ENCODE measurements at places on chromosomes 5 and 9. TPM values are rescaled to one million over a fixed set of nuclear protein-coding genes. Genes with fewer than 3 reads are reported as not detected.

The RMI1 gene
- 1.2 TPM for total RNA-seq

The LPAR1 gene
- total RNA-seq: not detected

The SGCD gene
- not detected for total RNA-seq

The LHX6 gene
- total RNA-seq: not detected

The BTNL9 gene
- not detected for total RNA-seq

The MORN5 gene
- not detected for total RNA-seq

The CDC20B gene
- total RNA-seq: not detected

The NMUR2 gene
- not detected for total RNA-seq

The GRXCR2 gene
- not detected for total RNA-seq

The CTXN3 gene
- not detected for total RNA-seq

The RLN2 gene
- 0.47 TPM for total RNA-seq

The OSMR gene
- total RNA-seq: not detected

The ZCCHC9 gene
- 16.3 TPM for total RNA-seq

The THBS4 gene
- 0.85 TPM for total RNA-seq

The PDGFRB gene
- total RNA-seq: not detected

The RUFY1 gene
- total RNA-seq: 19.5 TPM

The HNRNPAB gene
- 63.6 TPM for total RNA-seq

The TTLL11 gene
- total RNA-seq: 1.6 TPM

The ATP6V1G1 gene
- 148 TPM for total RNA-seq

The F2R gene
- 1.9 TPM for total RNA-seq

The GNA14 gene
- total RNA-seq: not detected

The WNT8A gene
- total RNA-seq: not detected

The PCDHB16 gene
- not detected for total RNA-seq

The SLC6A7 gene
- not detected for total RNA-seq

The ETF1 gene
- total RNA-seq: 187 TPM

The SPATA31E1 gene
- not detected for total RNA-seq

The PCDHGA6 gene
- total RNA-seq: not detected

The SPINK4 gene
- not detected for total RNA-seq

Measured in CD4-positive, alpha-beta T cell (primary cell).